ENCODE measurements at places on chromosomes 3 and 15.

- DNase-seq: no peak
Observed at GRCh38 chr3:111675846-111676210, 80.7 kb upstream of the ZBED2 start.

GRCh38 chr3:115624029-115624741 lies 875 bp downstream of the GAP43 start:
- no peak for DNase-seq

DNA sequence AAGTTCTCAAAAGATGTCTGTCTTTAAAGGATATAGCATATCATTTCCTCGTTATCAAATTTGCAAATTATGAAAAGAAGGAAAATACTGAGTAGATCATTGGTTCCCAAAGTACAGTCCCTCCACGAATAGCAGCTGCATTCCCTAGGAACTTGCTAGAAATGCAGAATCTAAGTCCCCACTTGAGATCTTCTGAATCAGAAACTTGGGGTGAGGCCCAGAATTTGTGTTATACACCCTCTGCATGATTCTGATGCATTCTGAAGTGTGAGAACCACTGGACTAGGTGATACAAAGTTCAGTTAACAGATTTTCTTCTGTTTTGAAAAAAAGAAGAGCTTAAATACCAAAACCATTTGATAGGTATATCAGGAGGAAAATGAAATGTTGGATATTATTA lies 77.1 kb downstream of the SLC25A26 start:
- DNase-seq: no peak

- DNase-seq: no peak
Observed at GRCh38 chr3:30201715-30202114, 404.7 kb upstream of the TGFBR2 start.

GRCh38 chr3:71583566-71584393 lies at the start of gene FOXP1:
FOXP1 (minus strand) TSS chr3:71583728; CDS start chr3:71198381, 385,347 bp downstream.
- peak; percentile 37 for DNase-seq

- no peak for DNase-seq
Observed at GRCh38 chr3:194494951-194495374, 8.2 kb upstream of the ATP13A3 start.

GRCh38 chr15:64502151-64502550 lies 41.8 kb downstream of the ZNF609 start:
- DNase-seq: no peak

DNA sequence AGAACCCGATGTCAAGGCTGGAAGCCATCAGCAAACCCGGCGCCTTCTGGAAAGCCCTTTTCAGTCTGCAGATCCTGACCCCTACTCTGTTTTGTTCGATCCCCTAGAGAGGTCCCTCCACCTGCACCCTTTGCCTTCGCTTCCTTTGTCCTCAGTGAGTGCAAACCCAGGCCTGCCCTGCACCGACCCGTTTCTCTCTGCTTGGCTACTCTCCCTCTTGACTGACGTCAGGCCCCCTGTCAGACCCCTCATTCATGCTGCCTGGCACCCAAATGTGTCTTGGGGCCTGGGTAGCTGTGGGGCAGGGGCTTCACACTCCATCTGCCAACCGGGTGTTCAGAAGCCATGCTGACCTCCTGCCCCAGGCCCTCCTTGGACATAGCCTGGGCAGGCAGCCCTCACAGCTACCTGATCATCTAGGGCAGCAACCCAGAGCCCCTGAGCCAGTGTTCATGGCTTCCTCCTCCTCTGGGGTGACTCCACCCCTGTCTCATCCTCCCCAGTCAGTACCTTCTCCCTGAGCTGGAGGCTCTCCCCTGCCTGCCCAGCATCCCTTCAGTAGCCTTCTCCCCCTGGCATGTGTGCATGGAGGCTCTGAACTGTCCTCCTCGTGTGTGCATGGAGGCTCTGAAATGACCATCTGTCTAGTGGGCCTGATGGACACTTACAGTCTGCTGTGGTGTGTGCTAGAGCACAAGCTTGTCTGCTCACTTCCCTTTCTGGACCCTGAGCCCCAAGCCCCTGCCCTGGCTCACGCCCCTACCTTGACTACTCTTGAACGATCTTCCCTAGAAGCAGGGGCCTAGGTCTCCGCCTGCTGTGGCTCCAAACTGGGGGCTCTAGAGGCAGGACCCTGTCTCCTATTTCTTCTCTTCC lies 69.4 kb downstream of the EXOG start:
- no peak for DNase-seq

DNA sequence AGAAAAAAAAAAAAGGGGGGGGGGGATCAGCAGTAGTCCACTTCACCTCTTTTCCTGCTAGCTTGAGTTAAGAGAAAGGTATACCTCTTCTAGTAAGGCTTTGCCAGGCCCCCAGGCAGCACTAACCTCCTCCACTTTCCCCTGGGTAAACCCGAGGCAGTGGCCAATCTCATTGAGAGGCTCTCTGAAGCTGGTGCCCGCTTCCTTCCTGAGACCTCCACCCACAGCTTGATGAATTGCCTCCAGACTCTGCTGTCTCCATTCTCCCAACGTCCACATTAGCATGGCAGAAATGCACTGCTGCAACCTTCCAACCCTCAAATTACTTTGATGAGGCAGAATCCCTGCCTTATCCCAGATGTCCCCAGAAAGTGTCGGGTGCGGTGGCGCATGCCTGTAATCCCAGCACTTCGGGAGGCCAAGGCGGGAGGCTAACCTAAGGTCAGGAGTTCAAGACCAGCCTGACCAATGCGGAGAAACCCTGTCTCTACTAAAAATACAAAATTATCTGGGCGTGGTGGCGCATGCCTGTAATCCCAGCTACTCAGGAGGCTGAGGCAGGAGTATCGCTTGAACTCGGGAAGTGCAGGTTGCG lies 15.3 kb downstream of the RLBP1 start:
- no peak for DNase-seq

DNA sequence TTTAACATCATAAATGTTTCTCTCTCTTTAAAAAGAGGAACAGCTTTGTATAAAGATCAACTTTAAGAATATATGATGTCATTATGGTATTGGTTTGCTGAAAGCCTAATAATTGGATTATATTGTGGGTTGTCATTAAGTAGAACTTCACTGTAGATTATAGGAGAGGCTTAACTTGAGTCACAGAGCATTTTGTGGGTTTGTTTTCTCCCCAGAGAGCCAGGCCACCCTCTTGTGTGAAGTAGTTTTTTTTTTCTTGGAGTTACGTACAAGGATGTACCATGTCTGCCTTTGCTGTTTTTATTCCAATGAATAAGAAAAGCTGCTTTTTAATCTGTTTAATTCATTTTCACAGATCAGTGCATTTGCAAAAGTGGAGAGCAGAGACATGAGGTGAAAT lies 354.8 kb upstream of the TBL1XR1 start:
- no peak for DNase-seq

DNA sequence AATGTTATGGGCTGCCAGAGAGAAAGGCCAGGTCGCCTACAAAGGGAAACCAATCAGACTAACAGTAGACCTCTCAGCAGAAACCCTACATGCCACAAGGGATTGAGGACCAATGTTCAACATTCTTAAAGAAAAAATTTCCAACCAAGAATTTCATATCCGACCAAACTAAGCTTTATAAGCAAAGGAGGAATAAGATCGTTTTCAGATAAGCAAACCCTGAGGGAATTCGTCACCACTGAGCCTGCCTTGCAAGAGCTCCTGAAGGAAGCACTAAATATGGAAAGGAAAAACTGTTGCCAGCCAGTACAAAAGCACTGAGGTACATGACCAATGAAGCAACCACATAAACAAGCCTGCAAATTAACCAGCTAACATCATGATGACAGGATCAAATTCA lies 33.1 kb downstream of the PYGO1 start:
- DNase-seq: no peak

DNA sequence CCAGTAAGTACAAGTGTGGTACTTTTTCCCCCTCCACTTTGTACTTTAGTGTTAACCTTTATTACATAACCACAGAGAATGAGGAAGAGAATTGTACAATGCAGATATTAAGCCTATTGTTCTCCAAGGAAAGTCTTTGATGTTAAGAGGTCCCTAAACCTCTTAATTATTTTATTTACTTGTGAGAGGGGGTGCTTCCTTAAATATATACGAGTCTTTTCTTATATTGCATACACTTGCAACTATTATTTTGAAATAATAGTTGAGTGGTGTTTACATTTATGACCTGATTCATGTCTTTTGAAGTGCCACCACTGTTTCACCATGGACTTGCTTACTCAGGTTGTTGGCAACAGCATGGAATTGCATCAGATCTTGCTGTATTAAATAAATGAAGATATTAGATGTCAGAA lies 10.1 kb downstream of the USP3 start:
- no peak for DNase-seq

- DNase-seq: no peak
Observed at GRCh38 chr3:126747768-126748167, 43.7 kb downstream of the CHCHD6 start.

- DNase-seq: no peak
Observed at GRCh38 chr3:29226706-29227105, 54.2 kb upstream of the RBMS3 start.

DNA sequence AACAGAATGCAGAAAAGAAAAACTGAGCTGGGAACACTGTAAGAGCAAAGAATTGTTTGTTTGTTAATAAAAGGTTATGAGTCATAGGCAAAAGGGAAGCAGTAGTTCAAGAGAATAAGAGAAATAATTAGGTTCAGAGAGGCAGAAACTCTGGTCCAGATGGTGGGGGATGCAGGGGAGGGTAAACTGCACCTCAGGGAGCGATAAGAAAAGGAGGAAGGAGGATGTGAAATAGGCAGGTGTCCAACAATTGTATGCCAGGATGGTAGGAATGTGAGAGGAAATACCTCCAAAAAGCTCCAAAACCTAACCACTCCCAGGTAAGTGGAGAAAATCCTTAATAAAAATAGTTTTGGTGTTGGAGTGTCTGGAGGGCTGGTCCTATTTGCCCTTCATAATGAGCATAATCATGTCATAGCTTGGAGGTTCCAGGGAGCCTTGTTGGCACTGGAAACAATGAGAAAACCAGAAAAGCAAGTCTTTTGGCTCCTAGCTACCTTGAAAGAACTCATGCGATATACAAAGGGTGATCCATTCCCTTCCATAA lies 405.4 kb upstream of the TBL1XR1 start:
- no peak for DNase-seq

GRCh38 chr3:18379647-18380046 lies 45.5 kb downstream of the SATB1 start:
- DNase-seq: no peak

GRCh38 chr15:82043130-82043673 lies 2.6 kb downstream of the MEX3B start:
- no peak for DNase-seq

- no peak for DNase-seq
Observed at GRCh38 chr3:127749787-127750225, 72.5 kb downstream of the MGLL start.

- no peak for DNase-seq
Observed at GRCh38 chr3:122789585-122790273, 3.9 kb downstream of the HSPBAP1 start.

DNA sequence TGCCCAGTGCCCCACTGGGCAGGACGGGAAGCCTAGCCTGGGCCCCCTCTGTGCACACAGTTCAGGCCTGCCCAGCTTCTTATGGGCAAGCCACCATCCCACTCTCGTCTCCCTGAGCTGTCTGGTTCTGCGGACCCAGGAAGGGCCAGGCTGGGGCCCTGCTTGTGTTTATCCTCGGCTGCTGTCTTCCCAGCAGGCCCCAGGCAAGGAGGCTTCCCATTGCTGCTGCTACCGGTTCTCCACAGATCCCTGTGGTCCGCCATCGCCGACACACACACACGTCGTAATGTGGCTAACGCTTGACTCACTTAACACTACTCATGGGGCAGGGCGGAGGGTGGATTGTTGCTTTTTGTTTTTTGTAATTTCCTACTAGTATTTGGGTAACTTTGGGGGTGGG lies 52.4 kb upstream of the SLC6A1 start:
- DNase-seq: no peak

DNA sequence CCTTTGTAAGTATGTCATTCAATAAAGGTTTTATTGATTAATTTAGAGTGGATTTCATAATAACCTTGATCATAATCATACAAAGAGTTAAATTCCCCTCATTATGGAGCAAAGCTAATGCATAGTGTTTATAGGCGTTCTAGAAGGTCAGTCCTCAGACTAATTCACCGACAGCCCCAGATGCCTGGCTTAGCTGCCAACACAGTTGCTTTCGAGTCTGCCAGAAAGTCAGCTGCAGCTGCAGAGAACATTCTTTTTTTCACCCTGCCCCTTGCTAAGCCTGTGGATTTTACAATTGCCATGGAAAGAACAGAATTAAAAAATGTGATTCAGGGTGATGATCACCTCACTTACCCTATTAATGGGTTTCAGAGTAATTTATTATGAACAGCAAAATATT lies 21.2 kb downstream of the CADM2 start:
- no peak for DNase-seq

DNA sequence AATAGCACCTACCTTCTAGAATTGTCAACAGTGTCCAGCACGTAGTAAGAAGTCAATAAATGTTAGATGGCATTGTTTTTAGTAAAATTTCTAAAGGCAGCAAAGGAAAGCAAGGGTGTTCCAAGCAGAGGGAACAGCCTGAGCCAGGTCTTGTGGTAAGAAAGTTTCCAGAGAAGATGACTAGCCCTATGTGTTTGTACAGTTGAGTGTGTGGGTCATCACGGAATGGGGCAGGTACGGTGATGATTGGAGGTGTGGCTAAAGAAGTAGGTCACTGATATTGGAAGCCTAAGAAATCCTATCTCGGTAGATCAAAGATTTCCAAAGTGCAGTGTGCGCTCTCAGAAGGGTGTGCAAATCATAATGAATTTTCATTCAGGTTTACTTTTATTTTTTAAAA lies 94.2 kb upstream of the BCL6 start:
- DNase-seq: no peak

- DNase-seq: no peak
Observed at GRCh38 chr3:128176276-128176833, 23.1 kb downstream of the EEFSEC start.

Measured in activated T-helper 1 cell treated with anti-CD3 and anti-CD28 coated beads, Interleukin-12 subunit alpha, Interleukin-12 subunit beta, Interleukin-2, Interleukin-4 antibody, amounts not matched to agents 30 ng/mL and 10 ng/mL and 1 ng/mL, durations not matched to agents 14 hours and 24 hours and 36 hours (primary cell).